ENCODE measurements at places on chromosomes 16 and 17.
A peak's percentile ranks its signal among the peaks of the same experiment; 100 is the strongest.

DNA sequence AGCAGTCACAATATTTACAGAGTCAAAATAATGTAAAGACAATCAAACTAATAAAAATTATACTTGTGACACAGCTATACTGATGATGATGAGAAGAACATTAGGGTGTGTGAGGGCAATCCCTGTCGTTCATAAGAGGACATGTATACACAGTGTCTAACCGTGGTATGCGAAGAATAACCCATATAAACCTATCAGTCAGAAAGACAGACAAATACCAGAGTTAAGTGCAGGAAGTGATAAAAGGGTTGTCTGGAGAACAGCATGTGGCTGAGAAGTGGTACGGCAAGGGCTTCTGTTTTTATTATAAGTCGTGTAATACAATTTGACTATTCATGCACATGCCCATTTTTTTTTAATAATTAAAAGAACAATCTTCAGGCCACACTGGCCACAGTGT lies 46.7 kb downstream of the LMF1 start:
- no peak for DNase-seq

DNA sequence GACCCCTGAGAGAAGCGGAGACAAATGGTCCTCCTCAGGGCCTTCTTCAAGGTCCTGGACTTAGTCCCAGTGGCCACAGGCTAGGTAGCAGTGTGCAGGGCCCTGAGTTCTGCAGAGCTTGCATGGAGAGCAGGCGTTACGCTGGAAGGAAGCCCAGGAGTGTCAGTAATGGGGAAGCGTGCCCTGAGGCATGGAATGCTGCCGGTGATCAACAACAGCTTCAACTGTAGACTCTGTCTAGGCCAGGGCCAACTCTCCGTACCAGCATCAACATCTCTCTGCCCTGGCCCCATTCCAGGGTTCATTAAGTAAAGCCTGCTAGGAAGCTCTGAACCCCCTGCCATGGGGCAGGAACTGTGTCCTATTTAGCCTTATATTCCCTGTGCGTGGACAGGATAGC lies 568 bp upstream of the TNK1 start:
- DNase-seq = no peak

DNA sequence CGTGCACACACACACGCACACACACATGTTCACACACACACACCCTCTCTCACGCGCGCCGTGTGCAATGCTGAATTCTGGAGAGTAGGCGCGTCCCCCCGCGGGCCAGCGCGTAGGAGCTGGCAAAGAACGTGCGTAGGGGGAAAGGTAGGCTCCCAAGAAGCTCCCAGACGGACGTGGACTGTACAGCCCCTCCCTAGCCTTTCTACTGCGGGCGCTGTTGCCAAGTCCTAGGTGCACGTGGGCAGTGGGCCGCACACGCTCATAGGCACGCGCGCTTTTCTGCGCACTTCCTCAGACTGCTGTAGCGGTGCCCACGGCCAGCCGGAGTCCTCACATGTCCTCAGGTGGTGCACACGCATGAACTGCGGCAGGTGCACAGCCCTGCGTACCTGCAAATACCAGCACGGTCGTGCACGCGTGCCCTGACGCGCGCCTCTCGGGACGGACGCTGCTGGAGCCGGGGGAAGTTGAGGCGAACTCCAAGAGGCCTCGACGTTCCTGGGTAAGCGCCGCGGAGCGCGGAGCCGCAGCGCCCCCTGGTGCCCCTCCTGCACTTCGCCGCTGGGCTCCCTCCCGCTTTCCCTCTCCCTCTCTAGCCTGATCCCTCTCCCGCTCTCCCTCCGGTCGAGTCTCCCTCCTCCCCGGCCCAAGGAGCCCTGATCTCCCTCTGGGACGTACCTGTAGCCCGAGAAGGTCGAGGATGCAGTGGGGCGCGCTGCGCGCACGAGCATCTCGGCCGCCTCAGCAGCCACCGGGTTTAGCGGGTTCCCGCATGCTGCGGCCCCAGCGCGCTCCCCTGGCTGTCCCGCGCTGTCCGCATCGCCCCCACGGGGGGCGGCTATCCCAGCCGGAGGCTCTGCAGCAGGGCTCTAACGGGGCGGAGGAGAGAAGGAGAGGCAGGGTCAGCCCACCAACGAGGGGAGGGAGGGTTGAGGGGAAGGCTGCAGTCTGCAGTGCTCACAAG lies 749 bp downstream of the GRIN2A start:
- peak; percentile 2 for DNase-seq

- DNase-seq = no peak
Measured at GRCh38 chr17:73743518-73744201, 99.4 kb upstream of the SDK2 start.

GRCh38 chr17:75450270-75450669 lies 6.2 kb upstream of the TMEM94 start:
- no peak for DNase-seq

DNA sequence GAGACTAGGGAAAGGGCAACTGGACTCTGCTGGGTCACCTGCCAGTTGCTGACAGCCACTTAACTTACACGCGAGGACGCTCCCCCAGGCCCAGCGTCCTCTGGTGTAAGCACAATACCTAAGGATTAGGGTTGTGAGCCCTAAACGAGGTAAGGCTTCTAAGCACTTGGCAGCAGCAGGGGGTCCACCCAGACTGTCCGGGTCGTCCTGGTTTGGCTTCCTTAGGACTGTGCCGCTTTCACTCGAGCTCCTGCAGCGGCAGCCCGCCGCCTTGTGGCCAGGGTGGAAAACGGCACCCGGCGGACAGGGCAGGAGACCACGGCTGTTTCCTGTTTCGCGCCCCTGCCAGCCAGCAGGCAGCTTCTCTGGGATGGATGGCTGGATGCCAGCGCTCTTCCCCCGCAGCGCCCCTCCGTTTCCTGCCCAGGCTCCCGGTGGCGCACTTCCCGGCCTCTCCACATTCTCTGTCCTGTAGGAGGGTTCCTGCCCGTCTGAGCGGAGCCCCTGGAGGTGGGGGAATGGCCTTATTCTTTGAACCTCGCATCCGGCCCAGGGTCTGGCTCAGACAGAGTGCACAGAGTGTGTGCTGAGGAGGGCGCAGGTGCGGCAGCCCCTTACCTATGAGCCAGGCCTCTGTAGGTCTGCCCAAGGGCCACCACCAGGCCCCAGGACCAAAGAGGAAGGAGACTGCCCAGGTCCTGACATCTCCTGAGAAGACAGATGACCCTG lies 47.0 kb upstream of the AMZ2 start:
- DNase-seq = no peak

DNA sequence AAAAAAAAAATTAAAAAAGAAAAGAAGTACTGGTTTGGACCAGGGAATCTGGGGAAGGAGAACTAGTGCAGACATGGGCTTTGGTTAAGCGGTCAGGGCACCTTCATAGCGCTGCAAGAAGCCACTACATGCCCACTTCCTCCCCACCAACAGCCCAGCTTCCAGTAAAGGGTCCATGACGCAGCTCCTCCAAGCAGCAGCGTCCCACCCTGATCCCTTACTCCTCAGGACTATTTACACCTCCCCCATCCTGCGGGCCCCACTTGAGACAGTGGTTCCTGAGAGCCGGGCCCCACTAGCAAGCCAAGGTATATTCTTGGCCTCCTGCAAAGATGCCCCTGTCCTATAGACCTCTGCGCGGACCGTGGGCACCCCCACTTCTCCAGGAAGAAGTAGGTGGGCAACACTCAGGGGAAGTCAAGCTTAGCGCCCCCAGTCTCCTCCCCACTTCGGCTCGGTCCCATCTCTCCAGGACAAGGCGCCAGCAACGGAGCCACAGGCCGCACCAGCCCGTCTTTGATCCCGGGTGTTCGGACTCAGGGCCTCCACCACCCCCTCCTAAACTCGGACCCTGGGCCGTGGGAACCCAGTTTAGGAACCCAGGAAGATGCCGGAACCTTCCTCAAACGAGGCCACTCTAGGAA lies 913 bp upstream of the PRR14 start:
- no peak for DNase-seq

- peak; percentile 63 for DNase-seq
Measured at GRCh38 chr16:83956336-83957289, 3.6 kb downstream of the OSGIN1 start.

GRCh38 chr16:1615761-1616160 lies 3.6 kb downstream of the CRAMP1 start:
- DNase-seq = no peak
